HepG2 (cell line): ENCODE measurements at places on chromosomes 13 and 19. TPM values are rescaled to one million over a fixed set of nuclear protein-coding genes. Genes with fewer than 3 reads are reported as not detected.

GRCh38 chr13:47665043-47665442 is 336.0 kb downstream of the SUCLA2 start:
- no peak for DNase-seq

- DNase-seq = no peak
These were observed 2.0 kb downstream of the ZSCAN1 start for GRCh38 chr19:58035863-58036262.

GRCh38 chr13:107441279-107441678 is 774.1 kb downstream of the LIG4 start:
- no peak for DNase-seq

Gene PODNL1
- not detected in 2 replicates for total RNA-seq
